Fibroblast of gingiva (primary cell): ENCODE measurements at places on chromosomes 5 and 9.

DNA sequence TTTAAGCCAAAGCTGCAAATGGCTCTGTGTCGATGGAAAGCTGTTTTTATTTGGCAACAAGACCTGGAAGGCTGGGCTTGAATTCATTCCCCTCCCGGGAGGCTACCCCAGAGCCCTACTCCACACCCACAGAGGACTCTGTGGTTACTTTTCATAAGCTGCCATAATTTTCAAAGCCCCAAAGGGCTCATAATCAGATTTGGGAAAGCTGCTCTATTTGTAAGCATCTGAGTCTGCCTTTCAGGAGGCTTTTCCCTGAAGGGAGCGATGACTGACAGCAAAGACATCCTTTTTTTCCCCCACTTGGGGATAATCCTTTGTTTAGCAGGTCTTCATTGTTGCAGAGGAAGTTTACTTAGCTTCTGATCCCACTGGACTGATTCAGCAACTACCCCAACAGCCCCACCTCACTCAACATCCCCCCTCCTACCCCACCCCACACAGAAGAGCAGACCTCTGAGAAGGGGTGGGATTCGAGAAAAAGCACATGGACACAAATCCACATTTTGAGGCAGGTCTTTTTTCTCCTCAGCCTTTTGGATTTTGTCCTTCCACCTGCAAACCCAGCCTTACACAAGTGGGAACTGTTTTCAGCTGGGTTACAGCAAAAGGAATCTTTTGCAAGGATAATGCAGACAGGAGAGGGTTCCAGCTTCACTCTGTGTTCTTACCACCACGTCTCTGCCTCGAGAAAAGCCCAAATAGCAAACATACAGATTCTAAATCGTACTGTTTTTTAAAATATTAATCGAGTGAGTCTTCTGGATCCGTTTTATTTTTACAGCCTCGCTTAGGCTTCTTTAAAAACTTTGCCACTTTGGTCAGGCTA is 244.4 kb upstream of the TUT7 start:
- peak; percentile 51 for DNase-seq

DNA sequence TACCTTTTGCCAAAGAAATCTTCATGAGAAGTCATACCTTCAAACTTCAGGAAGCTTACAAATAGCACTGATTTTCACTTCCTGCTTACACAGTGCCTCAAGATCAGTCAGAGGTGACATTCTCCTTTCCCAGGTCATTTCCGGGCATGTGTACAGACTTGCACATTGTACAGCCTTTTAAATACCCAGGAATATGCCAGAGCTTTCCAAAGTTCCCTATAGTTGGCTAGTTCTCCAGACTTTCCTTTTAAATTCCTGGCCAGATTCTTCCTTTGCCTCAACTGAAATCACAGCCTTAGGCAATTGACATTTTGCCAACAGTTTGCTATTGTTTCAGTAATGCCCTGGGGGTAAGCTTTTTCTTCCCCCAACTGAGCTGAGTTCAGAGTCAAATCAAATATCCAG is 47.2 kb downstream of the RFX3 start:
- DNase-seq, result peak; percentile 32

DNA sequence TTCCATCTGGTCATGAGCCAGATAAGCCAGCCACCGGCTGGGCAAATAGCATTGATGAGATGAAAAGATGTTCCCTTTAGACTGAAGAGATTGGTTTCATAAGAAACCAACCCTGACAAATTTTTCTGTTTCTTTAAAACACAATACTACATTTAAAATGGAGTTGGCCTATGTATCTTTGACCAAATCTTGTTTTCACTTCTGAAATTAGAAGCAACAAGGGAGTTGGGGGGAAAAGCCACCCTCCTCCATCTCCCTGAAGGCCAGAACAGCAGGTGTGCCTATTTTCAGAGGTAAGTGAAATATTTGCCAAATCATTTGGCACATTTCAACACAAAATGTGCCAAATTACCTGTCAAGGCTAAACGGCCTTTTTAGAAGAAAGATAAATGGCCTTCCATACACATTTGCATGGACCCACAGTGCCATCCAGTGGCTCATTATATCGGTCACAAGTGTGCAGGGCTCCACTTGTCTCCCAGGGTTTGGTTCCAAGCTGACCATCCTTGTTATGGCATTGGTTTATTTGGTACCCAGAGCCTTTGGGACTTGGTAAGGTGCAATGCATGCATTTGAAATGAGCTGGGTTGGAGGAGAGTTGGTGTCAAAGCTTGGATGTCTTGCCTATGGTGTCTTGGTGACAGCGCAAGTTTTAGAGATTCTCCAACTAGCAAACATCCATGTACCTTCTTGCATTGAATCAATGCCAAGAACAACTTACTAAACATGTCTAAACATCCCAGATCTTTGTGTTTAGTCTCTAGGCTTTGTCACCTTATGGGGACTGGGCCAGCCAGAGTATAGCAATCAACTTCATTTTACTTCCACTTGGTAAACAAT is 372.0 kb upstream of the KIF2A start:
- peak; percentile 9 for DNase-seq

DNA sequence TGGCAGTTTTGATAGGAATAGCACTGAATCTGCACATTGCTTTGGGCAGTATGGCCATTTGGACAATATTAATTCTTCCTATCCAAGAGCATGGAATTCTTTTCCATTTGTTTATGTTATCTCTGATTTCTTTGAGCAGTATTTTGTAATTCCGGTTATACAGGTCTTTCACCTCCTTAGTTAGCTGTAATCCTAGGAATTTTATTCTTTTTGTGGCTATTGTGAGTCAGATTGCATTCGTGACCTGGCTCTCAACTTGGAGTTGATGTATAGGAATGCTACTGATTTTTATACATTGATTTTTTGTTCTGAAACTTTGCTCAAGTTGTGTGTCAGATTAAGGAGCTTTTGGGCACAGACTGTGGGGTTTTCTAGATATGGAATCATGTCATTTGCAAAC is 24.0 kb downstream of the TMEM161B start:
- no peak for DNase-seq

- DNase-seq, result no peak
Observed at GRCh38 chr5:170143091-170143490, 37.4 kb downstream of the FOXI1 start.
